Stimulated activated CD4-positive, alpha-beta T cell treated with anti-CD3 and anti-CD28 coated beads, Interleukin-1b, Interleukin-23, amount 100 ng/mL, for 1 hour (primary cell): ENCODE measurements at places on chromosomes 7 and 10.

- DNase-seq: no peak
Measured at GRCh38 chr10:73867126-73867807, 7.1 kb downstream of the CAMK2G start.

GRCh38 chr7:47180516-47180826 is 401.4 kb downstream of the TNS3 start:
- no peak for DNase-seq

DNA sequence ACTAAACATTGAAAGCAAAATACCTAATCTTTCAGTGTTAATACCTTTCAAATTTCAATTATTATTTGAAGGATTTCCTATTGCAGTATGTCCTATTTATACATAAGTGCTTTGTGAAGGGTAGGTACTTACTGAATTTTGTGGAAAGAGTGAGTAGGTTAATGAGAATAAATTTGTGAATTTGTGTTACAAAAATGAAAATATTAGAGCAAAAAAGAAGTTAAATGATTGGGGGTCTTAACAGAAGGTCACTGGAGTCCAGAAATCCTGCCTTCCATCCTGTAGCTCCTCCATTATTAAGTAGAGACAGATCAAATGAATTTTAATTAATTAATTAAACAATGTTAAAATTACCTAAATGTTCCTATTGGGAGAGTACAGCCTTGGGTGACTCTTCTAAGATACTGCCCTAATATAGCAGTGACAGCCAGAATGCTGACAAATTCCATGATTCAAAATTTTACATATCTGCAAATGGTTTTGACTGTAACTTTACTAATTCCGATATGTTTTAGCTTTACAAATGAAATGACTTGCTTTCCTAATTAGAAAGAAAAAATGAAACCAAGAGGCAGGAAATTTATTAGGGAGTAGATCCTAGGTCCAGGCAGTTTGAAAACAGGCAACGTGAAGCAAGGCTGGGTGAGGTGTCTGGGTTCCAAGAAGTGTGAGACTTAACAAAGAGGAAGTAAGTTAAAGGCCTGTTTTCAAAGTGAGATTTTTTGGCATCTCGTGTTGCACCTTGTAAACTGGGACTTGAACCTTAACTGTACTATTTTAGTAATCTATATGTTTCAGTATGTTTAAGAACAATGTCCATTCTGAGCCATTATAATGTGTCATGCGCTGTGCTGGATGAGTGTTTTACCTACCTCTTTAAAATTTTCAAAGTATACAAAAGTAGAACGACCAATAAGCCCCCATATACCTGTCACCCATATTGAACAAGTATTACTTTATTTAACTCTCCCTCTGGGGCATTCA is 1.5 kb downstream of the PIK3CG start:
- DNase-seq: no peak

- DNase-seq: no peak
Measured at GRCh38 chr7:84092207-84092606, 102.4 kb downstream of the SEMA3A start.

DNA sequence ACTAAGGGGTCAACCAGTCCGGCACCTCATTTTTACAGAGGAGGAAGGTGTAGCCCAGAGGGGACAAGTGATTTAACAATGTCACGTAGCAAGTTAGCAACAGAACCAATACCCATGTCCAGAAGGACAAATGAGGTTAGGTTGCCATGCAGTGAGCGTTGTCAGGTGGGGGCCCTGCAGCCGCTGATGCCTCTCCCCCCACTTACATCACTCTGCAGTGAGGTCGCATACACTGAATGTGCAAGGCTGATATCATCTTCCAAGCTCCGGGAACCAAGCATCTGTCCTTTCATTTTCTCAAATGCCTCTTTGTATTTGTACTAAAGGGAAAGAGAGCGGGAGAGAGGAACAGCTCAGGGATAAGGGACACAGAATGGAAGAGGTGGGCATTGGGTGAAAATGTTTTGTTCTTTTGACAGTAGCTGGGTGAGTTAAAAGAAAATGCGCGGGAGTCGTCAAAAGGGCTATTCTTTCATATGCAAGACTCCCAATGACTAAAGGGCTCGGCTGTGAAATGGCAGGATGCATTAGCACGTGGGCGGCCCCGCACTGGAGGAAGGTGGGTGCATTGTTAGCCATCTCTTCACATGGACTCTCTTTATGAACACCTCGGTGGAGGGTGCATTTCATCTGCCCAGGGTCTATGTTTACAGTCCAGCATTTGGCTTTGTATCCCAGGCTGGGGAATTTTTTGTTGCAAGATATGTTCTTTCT is 49.7 kb downstream of the NRAP start:
- DNase-seq: no peak

GRCh38 chr7:25349283-25350017 is 121.2 kb upstream of the NPVF start:
- DNase-seq: no peak

GRCh38 chr7:4136036-4136435 is 546.1 kb upstream of the FOXK1 start:
- DNase-seq: no peak

DNA sequence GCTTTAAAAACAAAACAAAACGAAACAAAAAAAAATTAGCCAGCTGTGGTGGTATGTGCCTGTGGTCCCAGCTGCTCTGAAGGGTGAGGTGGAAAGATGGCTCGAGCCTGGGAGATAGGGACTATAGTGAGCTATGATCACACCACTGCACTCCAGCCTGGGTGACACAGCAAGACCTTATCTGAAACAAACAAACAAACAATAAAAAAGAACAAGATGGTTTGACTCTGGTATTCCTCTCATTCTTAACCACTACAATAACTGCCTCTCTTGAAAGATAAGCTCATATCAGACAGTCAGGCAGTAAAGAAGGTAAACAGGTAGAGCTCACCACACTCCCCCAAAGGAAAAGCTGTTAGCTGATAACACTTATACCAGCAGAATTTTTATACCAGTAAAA is 14.1 kb upstream of the DUSP5 start:
- no peak for DNase-seq

- DNase-seq: no peak
Measured at GRCh38 chr10:71244431-71245419, 32.4 kb downstream of the UNC5B start.

GRCh38 chr10:103458720-103459119 is at the start of gene CALHM1:
TSS of gene CALHM1 (minus strand) at chr10:103458900. CDS start at chr10:103458751, 149 bp downstream.
- no peak for DNase-seq
